ENCODE measurements at places on chromosomes 2 and 18.
A peak's percentile ranks its signal among the peaks of the same experiment; 100 is the strongest.

DNA sequence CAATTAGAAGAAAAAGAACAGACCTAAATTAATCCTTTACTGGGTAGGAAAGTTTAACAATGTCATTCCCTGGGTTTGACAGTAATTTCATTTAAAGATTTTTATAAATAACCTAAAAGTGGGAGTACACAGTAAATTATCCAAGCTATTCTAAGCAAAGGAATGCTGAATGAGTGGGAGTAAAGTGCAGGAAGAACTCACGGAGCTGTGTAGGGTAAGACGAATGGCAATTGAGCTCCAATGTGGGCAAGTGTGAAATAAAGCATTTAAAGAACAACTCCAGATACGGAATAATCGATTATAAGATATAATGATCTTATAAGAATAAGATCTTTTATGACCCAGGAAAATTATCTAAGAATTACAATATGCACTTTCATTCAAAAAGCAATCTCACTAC lies 93.2 kb downstream of the LRRTM4 start:
- DNase-seq: no peak

DNA sequence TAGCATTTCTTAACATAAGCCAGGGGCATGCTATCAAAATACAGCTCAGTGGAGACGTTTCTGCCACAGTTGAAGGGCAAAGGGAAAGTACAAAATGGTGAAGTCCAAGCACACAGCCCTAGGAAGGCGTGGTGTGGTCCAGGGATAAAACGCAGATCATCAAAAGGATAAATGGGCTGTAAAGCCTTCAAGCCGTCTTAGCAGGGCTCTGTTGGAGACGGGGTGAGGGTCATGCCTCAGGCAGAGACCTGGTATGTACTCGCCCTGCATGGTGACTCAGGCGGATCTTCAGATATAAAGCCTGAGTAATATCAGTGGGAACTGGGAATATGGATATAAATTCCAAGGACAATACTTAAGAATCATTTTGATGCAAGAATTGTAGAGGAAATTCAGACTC lies 61.2 kb downstream of the NGEF start:
- DNase-seq: no peak

DNA sequence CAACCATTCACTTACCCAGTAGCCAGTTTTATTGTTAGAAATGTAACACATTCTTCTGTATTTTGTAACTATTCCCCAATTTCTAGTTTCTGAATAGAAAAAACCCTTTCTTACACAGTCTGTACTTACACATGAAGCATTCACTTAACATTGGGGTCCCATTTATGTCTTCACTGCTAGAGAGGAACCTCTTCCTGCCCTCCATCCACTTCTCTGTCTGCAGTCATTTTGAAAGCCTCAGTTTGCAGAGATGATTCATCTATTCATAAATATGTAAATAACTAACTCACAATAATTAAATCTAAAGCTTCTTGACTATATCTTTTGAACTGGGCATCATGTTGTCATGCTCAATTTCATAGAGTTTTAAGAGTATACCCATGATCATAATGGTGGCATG lies 55.9 kb downstream of the ZRANB3 start:
- no peak for DNase-seq

- no peak for DNase-seq
These were observed 32.4 kb downstream of the LRP2 start for GRCh38 chr2:169329688-169330554.

- DNase-seq: peak; percentile 11
These were observed 18.8 kb upstream of the HAAO start for GRCh38 chr2:42810971-42811811.

- DNase-seq: no peak
These were observed 11.0 kb downstream of the EIF5B start for GRCh38 chr2:99348173-99348572.

DNA sequence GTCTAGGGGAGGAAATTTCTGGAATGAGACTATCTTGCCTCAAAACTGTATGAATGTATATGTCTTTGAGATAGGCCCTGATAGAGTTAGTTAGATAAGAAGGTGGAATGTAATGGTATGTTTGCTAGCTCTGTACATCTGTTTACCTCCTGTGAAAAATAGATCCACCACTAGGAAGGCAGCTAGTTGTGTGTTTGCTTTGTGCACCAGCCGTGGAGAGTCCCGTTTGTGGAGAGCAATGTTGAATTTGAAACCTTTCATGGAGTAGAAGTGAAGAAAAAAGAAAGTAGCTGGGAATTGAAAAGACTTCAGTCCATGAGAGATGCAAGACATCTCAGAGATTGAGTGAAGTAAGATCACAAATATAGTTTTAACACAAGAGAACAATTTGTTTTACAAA lies 25.4 kb downstream of the ASXL3 start:
- no peak for DNase-seq

GRCh38 chr2:238560234-238560633 lies 133.5 kb downstream of the ASB1 start:
- DNase-seq: no peak

- no peak for DNase-seq
These were observed 50.5 kb downstream of the IMPA2 start for GRCh38 chr18:12031846-12032245.

DNA sequence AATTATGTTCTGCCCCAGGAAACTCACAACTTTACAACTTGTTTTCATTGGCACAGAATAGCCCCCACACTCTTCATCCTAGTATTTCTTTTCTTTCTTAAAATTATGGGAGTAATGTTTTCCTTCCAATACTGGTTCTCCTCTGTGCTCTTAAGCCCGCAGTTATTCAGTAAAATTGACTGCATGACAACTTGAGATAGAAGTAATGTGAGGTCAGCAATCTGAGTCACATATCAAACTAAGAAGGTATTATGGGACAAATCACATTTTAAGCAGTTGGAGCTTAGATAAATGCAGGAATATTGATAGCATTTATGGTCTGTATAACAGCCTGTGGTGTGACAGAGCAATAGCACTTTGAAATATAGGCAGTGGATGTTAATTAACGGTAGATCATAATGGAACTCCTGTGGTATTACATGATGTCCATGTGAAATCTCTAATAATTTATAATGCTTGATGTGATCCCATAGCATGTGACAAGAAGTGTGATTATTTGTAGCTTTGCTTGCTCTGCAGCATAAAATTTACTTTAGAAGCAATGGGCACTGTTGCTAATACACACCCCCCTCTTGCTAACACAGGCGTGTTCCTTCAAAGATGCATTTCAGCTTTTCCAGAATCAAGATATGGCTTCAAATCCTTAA lies 351.4 kb upstream of the CDH20 start:
- no peak for DNase-seq

DNA sequence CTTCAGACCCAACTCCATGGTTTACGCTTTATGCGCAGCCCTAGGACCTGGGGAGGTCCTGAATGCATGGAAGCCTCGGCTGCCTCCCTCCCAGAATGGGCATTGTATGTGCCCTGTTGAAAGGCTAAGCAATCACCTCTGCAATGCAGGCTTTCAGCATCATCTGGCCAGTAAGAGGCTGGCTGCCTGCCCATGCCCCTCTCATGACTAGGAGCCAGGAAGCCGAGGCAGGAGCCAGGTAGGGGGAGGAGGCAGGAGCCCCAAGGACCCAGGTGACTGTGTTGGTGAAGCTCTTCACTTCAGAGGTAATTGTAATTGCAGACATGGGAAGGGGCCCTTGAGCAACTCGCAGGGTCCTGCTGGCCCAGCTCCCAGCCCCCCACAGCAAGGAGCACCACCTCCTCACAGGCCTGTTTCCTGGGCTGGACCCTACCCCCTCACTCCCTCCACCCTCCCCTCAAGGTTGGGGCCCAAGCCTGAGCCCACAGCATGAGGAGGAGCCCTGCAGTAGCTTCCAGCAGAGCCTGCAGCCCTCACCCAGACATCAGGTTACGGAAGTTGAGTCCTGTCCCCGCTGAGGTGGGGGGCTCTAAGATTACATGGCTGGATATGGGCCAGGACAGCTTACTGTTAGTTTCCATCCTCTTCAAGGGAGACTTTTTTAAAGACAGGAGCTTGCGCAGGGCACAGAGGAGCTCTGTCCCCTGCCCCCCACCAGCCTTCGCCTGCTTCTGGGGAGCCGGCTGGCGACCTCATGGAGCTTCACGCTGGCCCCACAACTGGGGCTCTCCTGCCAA lies 21.9 kb downstream of the CRACDL start:
- no peak for DNase-seq

All from activated CD4-positive, CD25-positive, alpha-beta regulatory T cell treated with anti-CD3 and anti-CD28 coated beads, Interleukin-2, amount 50 U/mL, for 16 hours (primary cell).